Kidney (tissue), 22 donors: ENCODE measurements at places on chromosomes 12 and 14.
A peak's percentile ranks its signal among the peaks of the same experiment; 100 is the strongest.

- DNase-seq = peak; percentile 6
Measured at GRCh38 chr14:104135904-104136471, 2.4 kb upstream of the KIF26A start.

GRCh38 chr12:92674500-92674899 lies 28.3 kb upstream of the PLEKHG7 start:
- DNase-seq = no peak

GRCh38 chr14:38868399-38869290 lies 234.4 kb downstream of the SEC23A start:
- peak; percentile 87 for DNase-seq

- no peak for DNase-seq
Measured at GRCh38 chr12:64911081-64911480, 86.6 kb downstream of the TBC1D30 start.

GRCh38 chr12:62957233-62957953 lies 22.4 kb upstream of the PPM1H start:
- DNase-seq = peak; percentile 71

DNA sequence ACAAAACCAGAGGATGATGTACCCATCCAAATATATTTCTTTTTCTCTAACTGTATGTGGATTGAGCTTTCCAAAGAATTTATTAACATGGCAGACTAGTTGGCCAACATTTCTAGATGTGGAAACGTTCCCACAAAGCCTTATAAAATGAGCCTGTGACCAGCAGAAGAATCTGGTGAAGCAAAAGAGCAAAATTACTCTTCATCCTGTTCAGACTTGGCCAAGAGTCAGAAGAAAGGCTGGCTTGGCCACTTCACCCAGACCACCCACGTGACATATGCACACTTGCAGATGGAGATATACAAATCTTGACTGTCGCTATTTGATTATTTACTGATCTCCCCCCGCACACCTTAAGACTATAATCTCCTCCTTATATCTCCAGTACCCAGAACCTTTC lies 96.7 kb downstream of the NUAK1 start:
- DNase-seq = no peak
